CD4-positive, alpha-beta T cell treated with Interleukin-17A for 4 hours (primary cell): ENCODE measurements at places on chromosomes 7 and 10.

GRCh38 chr7:130329681-130330080 is 14.9 kb upstream of the CPA5 start:
- DNase-seq = no peak

DNA sequence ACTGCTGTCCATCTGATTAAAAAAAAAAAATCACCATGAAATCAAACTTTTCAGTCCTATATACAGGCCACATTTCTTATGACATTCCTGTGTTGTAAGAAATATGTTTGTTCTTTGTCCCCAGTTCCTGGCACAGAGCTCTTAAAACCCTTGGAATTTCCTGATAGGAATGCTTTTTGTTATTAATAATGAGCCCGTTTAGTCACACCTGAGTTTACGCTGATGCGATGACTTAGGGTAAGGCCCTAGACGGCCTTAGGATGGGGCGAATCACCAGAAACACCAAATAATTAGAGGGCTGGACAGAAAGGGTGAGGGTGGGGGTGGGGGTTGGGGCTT is 17.5 kb downstream of the TSPAN15 start:
- DNase-seq = no peak

GRCh38 chr10:18649364-18649959 is 1.9 kb downstream of the NSUN6 start:
- no peak for DNase-seq

- peak; percentile 31 for DNase-seq
These were observed 121.2 kb downstream of the FAM107B start for GRCh38 chr10:14653271-14654161.

DNA sequence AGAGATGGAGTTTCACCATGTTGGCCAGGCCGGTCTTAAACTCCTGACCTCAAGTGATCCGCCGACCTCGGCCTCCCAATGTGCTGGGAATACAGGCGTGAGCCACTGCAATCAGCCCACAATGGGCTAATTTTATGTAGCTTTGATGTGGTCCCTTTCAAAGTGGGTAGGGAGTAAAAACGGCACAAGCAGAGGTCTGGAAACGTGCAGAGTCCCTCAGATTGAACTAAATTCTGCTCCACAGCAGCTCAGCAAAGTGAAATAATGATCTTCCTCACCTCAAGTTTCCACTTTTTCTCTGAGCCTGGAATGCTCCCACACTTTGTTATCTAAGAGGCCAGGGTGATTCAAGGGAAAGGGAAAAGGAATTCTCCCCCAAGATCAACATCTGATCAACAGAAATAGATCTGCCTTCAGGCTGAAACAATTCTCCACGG is 6.1 kb downstream of the CCDC3 start:
- DNase-seq = no peak

GRCh38 chr10:60856405-60856804 is 78.1 kb downstream of the CDK1 start:
- DNase-seq = no peak

GRCh38 chr10:47060356-47060755 is 149.1 kb downstream of the PTPN20 start:
- no peak for DNase-seq

GRCh38 chr10:73262105-73262730 is 9.8 kb upstream of the MRPS16 start:
- no peak for DNase-seq

DNA sequence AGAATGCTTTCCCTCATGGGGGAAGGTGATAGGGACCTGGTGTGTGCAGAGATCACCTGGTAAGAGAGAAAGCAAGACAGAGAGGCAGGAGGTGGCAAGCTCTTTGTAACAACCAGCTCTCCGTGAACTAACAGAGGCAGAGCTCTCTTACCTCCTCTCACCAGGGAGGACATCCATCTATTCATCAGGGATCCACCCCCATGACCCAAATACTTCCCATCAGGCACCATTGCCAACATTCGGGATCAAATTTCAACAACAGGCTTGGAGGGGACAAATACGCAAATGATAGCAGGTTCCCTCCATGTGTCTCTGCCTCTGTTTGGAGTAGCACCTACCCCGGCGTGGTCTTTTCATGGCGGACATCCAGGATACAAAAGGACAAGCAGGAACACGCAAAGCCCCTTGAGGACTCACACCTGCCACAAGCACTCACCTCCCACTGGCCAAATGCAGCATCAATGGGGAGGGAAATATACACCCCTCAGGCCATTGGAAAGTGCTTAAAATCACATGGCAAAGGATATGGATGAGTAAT is 431.2 kb upstream of the AUTS2 start:
- no peak for DNase-seq

- no peak for DNase-seq
These were observed 4.0 kb upstream of the ZCCHC24 start for GRCh38 chr10:79449181-79450146.

- no peak for DNase-seq
These were observed 244.2 kb upstream of the FOXK1 start for GRCh38 chr7:4437916-4438315.
